Globus pallidus (tissue), 1 donor: ENCODE measurements at places on chromosomes 13 and 19.

GRCh38 chr19:14544977-14545715 is 15.8 kb downstream of the TECR start:
- DNase-seq, result peak; percentile 97

GRCh38 chr19:351976-352625 is 7.5 kb upstream of the MIER2 start:
- DNase-seq, result no peak

GRCh38 chr19:35005256-35005977 is 5.3 kb downstream of the GRAMD1A start:
- DNase-seq, result no peak

DNA sequence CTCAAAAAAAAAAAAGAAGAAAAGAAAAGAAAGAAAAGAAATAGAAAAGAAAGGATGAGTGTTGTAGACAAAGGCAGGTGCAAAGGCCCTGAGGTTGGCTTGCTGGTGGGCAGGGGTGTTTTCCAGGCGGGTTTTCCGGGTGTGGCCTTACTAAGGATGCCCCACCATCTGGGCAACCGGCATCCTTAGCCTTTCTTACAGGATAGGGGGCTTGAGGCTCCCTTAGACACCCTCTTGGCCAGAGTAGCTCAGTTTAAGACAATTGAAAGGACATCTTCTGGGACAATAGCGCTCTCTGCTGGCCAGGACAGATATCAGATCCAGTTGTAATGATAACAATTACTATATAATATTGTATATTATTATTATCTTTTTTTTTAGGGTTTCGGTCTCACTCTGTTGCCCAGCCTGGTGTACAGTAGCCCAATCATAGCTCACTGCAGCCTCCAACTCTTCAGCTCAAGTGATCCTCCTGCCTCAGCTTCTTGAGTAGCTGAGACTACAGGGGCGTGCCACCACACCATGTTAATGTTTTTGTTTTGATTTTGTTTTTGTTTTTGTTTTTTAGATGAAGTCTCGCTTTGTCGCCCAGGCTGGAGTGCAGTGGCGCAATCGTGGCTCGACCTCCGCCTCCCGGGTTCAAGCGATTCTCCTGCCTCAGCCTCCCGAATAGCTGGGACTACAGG is 1.4 kb upstream of the QTRT1 start:
- no peak for DNase-seq

DNA sequence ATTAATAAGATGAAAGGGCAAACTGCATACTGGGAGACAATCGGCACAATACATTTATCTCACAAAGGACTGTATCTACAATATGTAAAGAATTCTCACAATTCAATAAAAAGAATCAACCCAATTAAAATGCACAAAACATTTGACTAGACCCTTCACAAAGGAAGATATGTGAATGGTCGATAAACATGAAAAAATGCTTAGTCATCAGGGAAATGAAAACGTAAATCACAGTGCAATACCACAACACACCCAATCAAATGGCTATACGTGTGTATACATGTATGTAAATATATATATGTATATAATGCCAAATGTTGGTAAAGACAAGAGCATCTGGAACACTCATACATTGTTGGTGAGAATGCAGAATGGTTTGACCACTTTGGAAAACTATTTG is 21.9 kb upstream of the RFC3 start:
- DNase-seq, result no peak

GRCh38 chr19:48819366-48819816 is 8.6 kb upstream of the BCAT2 start:
- DNase-seq, result no peak

DNA sequence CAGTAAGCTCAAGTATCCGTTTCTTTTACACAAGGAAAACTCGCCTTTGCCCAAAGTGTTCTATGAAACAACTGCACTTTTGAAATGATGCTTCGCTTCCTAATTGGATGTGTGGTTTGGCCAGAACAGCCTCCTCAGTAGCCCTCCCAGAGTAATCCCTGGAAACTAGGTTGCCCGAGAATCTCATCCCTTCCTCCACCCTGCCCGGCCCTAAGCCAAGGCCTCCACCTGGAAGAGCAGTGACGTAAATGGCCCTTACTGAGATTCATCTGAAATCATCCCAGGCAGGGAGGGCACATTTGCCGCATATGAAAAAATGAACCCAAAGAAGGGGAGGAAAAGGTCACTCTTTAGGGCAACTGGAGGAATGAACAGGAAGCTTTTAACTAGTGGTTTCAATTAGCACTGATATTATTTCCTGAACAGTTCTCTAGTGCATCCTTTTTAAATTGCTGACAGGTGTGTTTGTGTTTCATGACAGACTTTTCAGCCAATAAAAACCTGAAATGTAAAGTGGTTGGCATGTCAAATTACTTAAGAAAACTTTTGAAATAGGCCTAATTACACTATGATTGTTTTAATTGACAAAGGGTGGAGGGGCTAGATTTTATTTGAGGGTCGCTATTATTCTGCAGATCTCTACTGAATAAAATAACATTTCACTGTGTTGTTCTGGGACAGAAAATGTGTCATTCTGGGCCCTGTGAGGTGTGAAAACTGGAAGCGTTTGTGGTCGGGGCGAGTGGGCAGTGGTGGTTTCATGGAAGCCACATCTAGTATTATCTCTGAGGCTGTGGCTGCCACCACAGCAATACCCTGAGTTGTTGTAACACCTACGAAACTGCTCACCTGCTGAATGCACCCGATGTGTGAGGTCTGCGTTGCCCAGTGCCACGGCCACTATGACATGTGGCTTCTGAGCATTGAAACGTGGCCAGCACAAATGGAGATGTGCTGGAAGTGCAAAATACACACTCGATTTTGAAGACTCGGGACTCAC is 112.1 kb downstream of the ZIC5 start:
- no peak for DNase-seq

- no peak for DNase-seq
Observed at GRCh38 chr13:77040835-77041234, 13.9 kb upstream of the FBXL3 start.

DNA sequence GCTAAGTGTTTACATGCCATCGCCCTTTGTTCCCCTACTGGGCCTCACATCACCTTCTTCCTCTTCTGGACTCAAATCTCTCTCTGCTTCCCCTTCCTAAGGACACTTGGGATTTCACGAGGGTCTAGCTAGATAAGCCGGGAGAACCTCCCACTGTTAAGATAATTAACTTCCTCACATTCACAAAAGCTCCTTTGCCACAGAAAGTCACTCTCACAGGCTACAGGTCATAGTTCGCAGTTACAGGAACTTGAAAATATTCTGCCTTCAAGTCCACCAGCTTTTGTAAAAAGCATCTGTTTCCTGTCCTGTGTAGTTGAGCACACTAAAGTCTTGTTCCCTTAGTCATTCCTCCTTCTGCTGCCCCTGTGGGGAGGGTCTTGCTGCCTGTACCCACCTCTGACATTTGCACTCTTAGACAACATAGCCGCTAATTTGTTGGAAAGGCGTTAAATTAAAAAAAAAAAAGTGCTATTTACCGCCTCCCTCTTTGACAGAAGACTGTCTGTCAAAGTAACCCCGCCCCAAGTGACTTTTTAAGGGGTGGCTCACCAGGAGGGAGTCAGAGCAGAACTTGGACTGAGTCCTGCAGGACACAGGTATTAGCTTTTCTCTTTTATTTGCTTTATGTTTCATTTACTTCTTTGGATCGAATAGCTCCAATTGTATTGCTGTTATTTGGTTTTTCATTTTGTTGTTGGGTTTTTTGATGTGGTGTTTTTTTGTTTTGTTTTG is 26.8 kb upstream of the CEACAM21 start:
- DNase-seq, result peak; percentile 29

GRCh38 chr19:4580961-4581665 is 21.6 kb upstream of the SEMA6B start:
- no peak for DNase-seq

DNA sequence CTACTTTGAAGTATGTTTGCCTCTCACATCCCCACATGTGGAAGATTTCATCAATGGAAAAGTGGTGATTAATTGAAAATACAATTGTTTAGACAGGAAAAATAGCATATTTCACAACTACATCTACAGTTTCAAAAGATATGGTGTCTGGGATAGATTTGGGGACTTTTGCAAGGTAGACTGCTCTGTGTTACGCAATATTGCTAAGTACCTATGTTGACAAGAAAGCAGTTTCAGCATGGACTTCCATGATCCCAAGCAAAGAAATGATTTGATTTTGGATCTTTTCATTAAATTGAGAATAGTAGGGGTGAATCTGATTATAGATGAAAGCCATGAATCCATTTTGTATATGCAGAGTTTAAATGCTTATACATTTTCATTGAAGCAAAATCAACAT is 10.5 kb downstream of the ZNF160 start:
- no peak for DNase-seq

DNA sequence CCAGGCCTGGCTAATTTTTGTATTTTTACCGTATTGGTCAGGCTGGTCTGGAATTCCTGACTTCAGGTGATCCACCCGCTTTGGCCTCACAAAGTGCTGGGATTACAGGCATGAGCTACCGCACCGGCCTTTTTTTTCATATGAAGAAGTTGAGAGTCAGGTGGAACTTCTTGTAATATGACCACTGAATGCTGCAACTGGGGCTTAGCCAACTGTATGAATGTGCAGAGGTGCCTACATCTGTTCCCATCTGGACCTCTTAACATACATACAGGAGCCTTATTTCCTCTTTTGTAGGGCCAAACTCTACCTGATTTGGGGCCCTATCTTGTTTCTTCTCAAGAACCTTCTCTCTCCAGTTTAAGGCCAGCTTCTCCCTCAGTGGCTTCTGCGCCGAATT is 11.9 kb upstream of the GGACT start:
- DNase-seq, result no peak

DNA sequence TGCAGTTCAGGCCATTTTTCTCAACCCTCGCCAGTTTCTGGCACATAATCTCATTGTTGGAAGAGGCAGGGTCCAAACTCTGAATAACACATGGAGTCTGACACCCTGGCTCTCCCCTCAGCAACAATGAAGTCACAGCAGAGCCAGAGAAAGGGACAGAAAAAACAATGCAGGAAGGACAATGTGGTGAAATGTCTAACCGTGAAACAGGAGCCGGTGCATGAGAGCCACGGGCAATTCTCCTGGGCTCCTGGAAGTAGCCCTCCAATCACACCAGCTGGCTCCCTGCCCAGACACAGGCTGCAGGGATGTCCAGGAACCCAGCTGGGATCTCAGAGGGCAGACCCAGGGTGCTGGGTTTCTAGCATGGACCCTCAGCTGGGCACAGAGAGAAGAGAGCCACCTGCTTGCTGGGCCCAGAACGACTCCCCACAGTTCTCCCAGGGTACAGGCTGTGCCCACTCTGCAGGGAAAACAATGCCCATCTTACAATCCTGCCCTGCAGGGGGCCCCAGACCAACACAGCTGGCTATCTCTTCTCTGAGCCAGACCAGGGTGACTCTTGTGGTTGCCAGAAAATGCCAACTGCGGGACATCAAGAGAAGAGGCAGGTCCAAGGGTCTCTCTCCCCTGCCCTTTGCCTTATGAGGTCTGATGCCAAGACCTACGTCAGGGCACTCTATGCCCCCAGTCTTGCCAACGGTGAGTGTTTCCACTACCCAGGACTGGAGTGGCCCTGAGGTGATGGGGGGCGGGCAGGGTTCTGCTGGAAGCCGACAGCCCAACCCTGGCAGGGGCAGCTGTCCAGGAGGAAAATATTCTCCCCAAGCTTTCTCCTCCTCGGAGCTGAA is 64.5 kb downstream of the CEBPG start:
- DNase-seq, result peak; percentile 57

- DNase-seq, result no peak
Observed at GRCh38 chr13:93180356-93180969, 46.1 kb upstream of the GPC6 start.

- no peak for DNase-seq
Observed at GRCh38 chr13:50244713-50245574, 229.7 kb downstream of the KCNRG start.

- no peak for DNase-seq
Observed at GRCh38 chr13:83372786-83373185, 509.5 kb downstream of the SLITRK1 start.

DNA sequence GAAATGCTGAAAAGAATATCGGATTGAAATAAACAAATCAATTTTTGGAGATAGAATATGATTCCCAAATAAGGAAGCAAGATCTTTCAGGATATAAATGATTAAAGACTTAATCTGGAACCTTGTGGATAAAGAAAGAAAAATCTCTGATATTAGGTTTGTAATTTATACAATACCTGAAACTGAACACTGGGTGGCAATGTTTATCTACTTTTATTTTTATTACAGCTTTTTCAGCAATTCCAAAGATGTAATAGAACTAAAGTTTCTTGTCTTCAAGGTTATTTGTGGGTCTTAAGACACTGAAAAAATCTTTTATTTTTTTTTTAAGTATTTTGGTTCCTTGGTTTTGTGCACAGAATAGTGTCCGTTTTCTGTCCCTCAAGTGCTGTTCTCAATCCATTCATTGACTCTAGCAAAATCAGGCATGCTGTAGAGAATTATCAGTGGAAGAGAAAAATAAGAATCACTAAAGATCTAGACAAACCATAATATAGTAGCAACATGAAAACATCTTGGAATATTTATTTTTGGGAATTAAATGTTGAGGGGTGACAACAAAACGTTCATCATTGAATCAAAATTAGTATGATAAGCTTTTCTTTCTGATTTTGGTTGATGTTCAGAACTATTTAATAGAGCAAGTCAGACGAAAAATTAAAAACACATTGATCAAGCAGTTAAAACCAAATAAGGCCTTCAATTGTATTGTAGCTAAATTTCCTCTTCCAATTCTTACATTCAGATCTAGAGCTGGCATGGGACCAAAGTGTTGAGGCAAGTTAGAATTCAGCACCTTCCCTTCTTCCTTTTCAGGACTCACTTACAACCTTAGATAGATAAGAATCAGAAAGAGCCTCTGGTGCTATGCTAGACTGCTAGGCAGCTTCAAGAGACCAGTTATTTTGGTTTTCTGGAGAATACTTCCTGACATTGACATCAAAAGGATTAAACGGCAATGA is 704.4 kb upstream of the PCDH20 start:
- peak; percentile 7 for DNase-seq

GRCh38 chr13:50123515-50123861 is 108.2 kb downstream of the KCNRG start:
- DNase-seq, result no peak

GRCh38 chr13:114309806-114310410 is 4.4 kb upstream of the CHAMP1 start:
- no peak for DNase-seq

- no peak for DNase-seq
Observed at GRCh38 chr19:6489278-6490061, 7.9 kb upstream of the DENND1C start.
